Activated CD8-positive, alpha-beta memory T cell treated with anti-CD3 and anti-CD28 coated beads, Interleukin-2, amount 10 ng/mL, durations not matched to agents 7 days and 5 days (primary cell): ENCODE measurements at places on chromosomes 1 and 21.

DNA sequence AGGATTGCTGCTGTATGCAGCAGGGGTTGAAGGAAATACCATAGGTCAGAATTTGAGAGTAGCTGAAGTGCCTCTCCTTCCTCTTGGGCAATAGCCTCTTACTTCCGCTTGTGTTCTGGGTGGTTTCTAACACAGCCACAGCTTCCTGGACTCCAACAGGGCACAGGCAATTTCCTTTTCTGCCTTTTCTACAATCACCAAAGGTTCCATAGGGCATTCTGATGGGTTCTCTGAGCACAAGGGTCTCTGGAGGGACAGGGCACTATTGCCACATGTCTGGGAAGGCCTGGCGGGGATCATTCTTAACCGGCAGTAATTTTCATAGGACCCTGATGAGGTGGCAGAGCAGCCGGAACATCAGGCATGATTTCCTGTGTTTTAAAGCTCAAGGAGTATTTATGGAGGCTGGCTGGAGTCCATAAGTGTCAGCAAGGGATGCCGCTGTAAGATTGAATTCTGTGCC is 5.5 kb upstream of the AGTRAP start:
- DNase-seq: peak; percentile 86

GRCh38 chr1:998745-998994 is 1.2 kb downstream of the HES4 start:
- DNase-seq: no peak

DNA sequence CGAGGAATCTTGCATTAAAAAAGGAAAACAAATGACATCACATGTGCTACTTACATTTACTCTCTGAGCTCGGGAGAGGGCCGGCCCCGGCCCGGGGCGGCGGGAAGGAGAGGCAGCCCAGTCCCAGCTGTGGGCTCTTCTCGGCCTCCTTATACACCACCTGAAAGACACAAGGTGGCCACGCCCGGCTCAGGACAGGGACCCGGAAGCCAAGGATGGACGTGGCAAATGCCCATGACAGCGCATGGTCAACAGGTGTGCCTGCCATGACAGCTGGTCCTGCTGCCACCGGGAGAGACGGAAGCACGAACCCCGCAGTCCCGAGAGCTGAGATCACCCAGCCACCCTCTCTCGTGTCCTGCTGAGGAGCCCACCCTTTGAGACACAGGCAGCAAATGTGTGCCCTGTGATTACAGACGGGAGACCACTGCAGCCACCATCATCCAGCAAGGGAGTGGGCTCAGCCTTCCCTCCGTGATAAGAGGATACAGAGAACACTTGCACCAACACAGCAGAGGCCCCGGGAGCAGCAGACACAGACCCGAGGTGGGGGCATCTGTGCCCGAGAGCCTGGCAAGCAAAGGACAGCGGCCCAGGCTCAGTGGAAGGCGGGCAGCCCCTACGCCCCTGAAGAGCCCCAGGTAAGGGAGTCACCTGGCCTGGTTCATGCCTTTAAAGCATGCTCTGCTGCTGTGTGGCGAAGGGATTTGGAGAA is 8.7 kb downstream of the TPRG1L start:
- no peak for DNase-seq

- DNase-seq: no peak
These were observed 371.3 kb downstream of the PBX1 start for GRCh38 chr1:164930241-164930640.

- DNase-seq: no peak
These were observed 63.2 kb downstream of the PLEKHA6 start for GRCh38 chr1:204296431-204296988.
